SJSA1 (cell line): ENCODE measurements at places on chromosomes 7 and 10. TPM values are rescaled to one million over a fixed set of nuclear protein-coding genes. Genes with fewer than 3 reads are reported as not detected.

DNA sequence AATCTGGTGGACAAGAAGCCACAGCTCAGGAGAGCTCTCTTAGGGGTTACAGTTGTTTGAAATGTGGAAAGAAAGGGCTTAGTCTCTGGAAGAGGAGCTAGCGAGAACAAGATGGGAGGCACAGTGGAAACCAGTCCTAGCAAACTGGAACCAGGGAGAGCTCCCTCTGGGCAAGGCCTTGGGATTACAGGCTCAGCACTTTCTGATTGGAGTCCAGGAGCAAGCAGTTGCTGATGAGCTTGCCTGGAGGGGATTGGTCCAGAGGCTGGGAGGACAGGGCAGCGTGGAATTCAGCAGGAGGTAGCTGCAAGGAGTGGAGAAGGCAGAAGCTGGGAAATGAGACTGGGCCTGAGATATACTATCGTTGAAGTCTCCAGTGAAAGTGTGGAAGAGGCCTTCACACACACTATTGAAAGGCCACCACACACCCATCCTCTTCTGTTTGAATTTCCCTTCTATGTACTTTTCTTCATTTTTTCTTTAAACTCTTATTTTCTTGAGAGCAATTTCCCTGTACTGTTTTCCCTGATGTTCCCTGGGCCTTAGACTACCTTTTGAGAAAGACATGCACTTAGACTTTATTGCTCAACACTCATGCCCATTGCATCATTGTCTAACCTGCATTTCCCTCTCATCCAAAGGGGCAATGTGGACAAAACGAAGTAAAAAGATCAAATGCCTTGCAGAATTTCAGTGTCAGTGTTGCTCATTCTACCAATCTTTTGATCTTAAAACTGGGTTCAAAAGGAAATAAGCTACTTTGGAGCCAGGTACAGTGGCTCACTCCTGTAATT is 57.8 kb upstream of the LANCL2 start:
- no peaks in the 10 kb centered on the region for H3K36me3 ChIP-seq
- no peaks in the 10 kb centered on the region for H3K27me3 ChIP-seq
- no peaks in the 10 kb centered on the region for H3K4me1 ChIP-seq
- no peak overlapping the region for H3K4me3 ChIP-seq
- no peak for DNase-seq

DNA sequence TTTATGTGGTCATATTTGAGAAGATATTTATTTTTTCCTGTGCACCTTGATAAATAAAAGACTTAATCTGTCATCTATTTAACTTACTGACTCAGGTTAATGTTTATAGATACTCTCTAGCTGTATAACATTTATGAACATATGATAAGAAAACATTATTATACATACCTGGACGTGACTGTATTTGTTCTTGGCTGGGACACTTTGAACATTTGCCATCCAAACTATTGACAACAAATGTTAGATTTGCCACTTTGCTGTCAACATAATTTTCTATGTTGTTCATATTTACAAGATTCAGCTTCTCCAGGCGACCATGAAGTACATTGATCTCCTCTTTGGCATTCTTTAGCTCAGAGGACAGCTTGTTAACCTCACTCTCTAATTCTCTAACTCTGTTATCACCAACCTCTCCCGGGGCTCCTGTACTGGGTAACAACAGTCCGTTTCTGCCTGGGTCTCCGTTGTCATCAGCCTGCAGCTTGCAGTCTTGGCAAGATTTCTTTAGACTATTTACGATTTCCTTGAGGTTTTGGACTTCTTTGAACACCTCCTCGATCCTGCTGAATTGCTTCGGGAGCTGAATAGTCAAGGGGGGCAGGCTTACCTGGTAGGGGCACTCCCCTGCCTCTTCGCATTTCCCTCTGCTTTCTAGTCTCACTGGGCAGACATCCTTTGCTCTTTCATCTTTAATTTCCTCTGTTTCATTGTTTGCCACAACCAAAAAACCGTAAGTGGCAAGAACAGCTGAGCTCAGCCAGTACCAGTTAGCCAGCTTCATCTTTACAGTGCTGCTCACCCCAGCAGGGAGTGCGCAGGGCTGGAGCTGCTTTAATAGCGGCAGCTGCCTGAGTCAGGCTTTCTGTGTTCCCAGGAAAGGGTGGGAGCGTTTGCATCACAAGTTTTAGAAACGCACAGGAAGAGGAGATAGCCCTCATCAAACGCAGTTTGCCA is at the start of gene FGL2:
Gene FGL2, minus strand, starts transcription at position 807 of the 954 bp plus-strand sequence. Its CDS starts 26 bp downstream, at position 781.
- no peak within 1 kb of the TSS for H3K27ac ChIP-seq
- H3K36me3 ChIP-seq, result no peaks in the 10 kb centered on the region
- H3K27me3 ChIP-seq, result no peaks in the 10 kb centered on the region
- no peaks in the 10 kb centered on the region for H3K4me1 ChIP-seq

- no peak for DNase-seq
- 0 out of 2 replicates have a peak, but pooled peaks cover 3% of the 10 kb centered on the region for H3K27me3 ChIP-seq
- H3K36me3 ChIP-seq, result no peaks in the 10 kb centered on the region
- H3K4me3 ChIP-seq, result no peak overlapping the region
These were observed 261.2 kb upstream of the SEMA3A start for GRCh38 chr7:84455788-84456187.

GRCh38 chr7:158945519-158945918 is 89.2 kb downstream of the DYNC2I1 start:
- no peak overlapping the region for H3K27ac ChIP-seq
- no peak for DNase-seq
- 0 out of 2 replicates have a peak, but pooled peaks cover 2% of the 10 kb centered on the region for H3K36me3 ChIP-seq

DNA sequence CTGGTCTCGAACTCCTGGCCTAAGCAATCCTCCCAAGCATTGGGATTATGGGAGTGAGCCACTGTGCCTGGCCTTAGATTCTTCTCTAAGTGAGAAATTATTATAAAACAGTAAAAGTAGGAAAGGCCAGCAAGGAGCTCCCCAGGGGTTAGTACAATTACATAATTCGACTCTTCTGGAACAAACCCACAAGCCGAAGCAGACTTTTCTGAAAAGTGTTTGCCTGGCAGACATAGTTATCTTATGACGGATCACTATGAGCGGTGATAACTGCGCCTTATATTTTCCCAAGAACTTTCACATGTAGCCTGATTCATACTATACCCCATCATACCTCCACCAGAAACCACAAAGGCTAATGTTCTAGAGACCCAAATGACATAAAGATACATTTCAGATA is 30.2 kb upstream of the SH3PXD2A start:
- DNase-seq, result no peak
- H3K36me3 ChIP-seq, result peaks cover 3% of the 10 kb centered on the region
- H3K27ac ChIP-seq, result no peak overlapping the region
- peaks cover 14% of the 10 kb centered on the region for H3K4me1 ChIP-seq
- no peaks in the 10 kb centered on the region for H3K27me3 ChIP-seq
- H3K4me3 ChIP-seq, result no peak overlapping the region

GRCh38 chr10:60517805-60518204 is 128.1 kb upstream of the ANK3 start:
- no peak overlapping the region for H3K27ac ChIP-seq
- no peaks in the 10 kb centered on the region for H3K4me1 ChIP-seq
- DNase-seq, result no peak
- H3K27me3 ChIP-seq, result no peaks in the 10 kb centered on the region

GRCh38 chr10:10699427-10699826 is 318.2 kb upstream of the CELF2 start:
- no peaks in the 10 kb centered on the region for H3K27me3 ChIP-seq
- H3K27ac ChIP-seq, result no peak overlapping the region
- H3K36me3 ChIP-seq, result no peaks in the 10 kb centered on the region
- DNase-seq, result no peak
- no peak overlapping the region for H3K4me3 ChIP-seq

TCAF2 gene
- total RNA-seq, result 1.2 and 2.2 TPM in 2 replicates

TEX36 gene
- total RNA-seq, result not detected in 2 replicates

EPHA1 gene
- not detected in 2 replicates for total RNA-seq

ZNF800 gene
- 7.5 and 16.3 TPM in 2 replicates for total RNA-seq

RPEL1 gene
- total RNA-seq, result 0.13 TPM in 1 of 2 replicates, not detected in the other

SLC39A12 gene
- total RNA-seq, result not detected in 2 replicates

PLEKHS1 gene
- total RNA-seq, result 0.03 TPM in 1 of 2 replicates, not detected in the other

FGL2 gene
- total RNA-seq, result 0.11 TPM in 1 of 2 replicates, not detected in the other

PURB gene
- 10.4 and 23.0 TPM in 2 replicates for total RNA-seq

FANK1 gene
- 0.18 TPM in 1 of 2 replicates, not detected in the other for total RNA-seq
